ENCODE measurements at places on chromosomes 13 and 19.

GRCh38 chr13:95207769-95208366, 93.4 kb downstream of the ABCC4 start:
- no peak for DNase-seq

- DNase-seq: no peak
Measured at GRCh38 chr13:34822650-34823049, 119.4 kb upstream of the NBEA start.

GRCh38 chr13:88649855-88650254, 978.7 kb downstream of the SLITRK5 start:
- DNase-seq: no peak

DNA sequence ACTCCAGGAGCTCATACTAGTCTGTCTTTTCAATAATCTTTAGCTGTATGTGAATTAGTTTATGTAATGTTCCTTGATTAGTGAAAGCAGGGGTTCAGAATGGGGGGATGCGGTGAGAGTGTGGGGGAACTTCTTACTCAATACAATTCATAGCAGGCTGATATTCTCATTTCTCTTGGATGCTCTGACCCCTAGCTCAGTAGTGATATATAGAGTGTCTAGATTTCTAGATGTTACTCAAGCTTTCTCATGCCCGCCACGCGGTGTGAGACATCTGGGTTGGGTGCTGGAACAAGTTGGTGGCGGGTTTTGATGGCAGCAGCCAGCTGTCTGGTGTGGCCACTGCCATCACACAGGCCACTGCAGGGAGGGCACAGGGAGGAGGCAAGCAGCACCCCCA, 39.3 kb upstream of the FLT1 start:
- DNase-seq: no peak

DNA sequence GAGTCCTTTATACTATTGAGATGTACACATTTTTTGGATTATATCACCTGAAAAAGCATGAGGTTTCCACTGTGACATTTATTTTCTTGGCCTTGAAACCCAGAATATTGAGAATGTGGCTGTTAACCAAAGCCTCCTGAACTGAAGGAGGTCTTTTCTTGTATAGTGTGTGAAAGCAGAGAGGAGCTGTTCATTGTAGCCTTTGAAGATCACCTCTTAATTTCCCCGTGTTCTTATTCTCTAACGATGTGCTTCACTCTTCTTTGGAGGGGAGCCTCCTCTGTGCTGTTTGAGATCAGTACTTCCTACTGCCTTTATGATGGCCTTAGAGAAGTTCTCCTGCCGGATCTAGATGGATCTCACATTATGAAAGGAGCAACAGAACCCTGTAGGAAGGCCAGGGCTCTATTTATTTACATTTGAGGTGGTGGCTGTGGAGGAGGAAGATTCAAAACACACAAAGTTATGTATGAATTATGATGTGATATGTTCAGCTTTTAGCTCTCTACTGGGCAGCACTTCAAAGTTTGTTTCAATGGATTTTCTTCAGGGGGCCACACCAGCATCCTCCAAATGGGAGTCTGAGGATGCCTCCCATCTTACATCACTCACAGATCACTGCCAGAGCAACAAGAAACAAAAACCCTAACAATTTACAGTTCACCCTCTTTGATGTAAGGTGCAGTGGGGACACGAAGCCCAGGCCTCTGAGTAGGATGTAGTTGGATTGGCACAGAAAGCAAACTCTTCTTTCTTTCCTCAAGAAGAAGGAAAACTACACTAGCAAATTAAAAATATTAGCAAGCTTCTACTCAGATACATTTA, 322.3 kb downstream of the DLEU7 start:
- DNase-seq: no peak

- DNase-seq: no peak
Measured at GRCh38 chr13:29569253-29570050, 26.0 kb downstream of the SLC7A1 start.

DNA sequence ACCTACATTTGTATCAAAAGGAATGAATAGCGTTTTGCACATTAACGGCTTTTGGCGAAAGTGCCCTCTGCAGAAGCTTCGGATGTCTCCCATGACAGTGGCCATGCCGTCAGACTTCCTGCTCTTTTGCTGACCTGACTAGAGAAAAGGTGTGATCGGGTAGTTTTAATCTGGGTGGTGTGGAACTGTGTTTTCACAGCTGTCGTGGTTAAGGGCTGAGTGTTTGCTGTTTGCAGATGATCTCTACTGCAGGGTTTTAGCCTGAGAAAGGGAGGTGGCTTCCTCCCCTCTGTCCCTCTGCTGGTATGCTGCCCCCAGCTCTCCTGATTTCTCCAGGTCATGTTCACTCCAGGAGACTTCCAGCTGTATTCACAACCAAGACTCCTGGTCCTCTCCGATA, 22.4 kb downstream of the ZNF71 start:
- DNase-seq: no peak

DNA sequence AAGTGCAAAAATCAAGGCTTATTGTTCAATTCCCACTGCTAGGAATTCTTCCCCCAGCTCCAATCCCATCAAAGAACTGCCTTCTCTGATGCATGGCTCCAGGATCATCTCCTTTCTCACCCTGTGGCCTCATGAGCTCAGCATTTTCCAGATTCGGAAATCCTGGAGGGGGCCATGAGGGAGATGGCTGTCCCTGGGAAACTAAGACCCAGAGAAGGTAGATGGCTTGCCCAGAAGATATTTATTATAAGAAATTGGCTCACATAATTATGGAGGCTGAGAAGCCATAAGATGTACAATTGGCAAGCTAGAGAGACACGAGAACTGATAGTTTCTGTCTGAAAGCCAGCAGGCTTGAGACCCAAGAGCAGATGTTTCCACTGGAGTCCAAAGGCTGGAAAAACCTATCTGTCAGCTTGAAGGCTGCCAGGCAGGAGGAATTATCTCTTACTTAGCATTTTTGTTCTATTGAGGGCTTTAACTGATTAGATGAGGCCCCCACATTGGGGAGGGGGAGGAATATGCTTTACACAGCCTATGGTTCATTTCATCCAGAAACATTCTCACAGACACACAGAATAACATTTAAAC, 58.6 kb downstream of the GADD45B start:
- DNase-seq: no peak

- no peak for DNase-seq
Measured at GRCh38 chr19:45097776-45098520, 5.0 kb downstream of the PPP1R37 start.

All from HuH-7 (cell line).